ENCODE measurements at places on chromosomes 12 and 14.

- DNase-seq = no peak
Measured at GRCh38 chr12:66090157-66090556, 40.4 kb downstream of the LLPH start.

- DNase-seq = no peak
Measured at GRCh38 chr14:68230950-68231717, 411.6 kb downstream of the RAD51B start.

DNA sequence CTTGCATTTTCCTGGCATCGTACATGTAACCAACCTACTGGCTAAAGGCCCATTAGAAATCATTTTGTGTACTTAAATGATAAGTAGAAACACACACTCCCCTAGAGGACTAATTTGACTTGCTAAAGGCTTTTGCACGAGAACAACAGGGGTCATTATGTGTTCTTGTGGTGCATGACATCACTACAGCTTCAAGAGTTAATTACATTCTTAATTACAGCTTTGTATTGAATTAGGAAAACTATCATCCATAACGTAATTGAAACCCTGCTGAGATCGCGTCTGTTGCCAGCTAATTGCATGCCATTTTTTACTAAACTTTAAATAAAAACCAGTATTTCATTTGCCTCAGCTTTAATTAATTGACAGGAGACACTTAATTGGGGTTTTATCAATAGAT lies 51.4 kb downstream of the TMEM132C start:
- DNase-seq = no peak

- no peak for DNase-seq
Measured at GRCh38 chr14:54048311-54048710, 91.7 kb upstream of the BMP4 start.

GRCh38 chr14:24403294-24403998 lies 4.6 kb downstream of the NYNRIN start:
- no peak for DNase-seq

DNA sequence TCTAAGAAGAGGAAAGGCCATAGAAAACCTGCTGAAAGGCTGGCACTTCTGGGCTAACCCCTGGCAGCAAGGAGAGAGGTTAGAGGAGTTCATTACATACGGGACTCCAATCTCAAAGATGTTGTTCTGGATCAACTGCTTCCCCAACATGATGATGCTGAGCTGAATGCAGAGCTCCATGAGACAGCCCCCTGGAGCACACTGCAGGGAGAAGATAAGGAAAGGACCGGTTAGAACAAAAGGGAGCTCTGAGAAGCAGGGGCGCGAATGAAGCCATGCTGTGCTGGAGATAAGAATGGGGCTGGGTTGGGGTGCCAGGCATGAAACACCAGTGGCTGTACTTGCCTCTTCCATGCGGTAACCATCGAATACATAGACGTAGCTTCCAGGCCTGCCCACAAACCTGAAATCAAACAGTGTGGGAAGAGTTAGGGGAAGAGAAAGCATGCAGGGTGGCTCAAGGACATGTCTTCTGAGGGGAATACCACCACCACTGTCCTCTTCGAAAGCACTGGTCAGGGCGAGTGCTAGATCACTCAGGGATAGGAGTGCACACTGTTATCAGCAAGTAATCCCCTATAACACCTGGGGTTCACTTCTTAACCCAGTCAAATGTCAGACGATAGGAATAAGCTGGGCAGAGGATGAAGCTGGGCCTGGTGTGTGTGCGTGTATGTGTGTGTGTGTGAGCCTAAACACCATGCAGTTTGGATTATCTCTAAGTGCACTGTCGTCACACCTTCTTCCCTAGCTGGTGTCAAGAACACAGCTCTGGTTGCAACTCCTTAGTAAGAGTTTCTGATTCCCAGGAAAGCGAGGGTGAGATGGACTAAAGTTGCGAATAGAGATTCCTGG lies 180.9 kb downstream of the NTF3 start:
- no peak for DNase-seq

DNA sequence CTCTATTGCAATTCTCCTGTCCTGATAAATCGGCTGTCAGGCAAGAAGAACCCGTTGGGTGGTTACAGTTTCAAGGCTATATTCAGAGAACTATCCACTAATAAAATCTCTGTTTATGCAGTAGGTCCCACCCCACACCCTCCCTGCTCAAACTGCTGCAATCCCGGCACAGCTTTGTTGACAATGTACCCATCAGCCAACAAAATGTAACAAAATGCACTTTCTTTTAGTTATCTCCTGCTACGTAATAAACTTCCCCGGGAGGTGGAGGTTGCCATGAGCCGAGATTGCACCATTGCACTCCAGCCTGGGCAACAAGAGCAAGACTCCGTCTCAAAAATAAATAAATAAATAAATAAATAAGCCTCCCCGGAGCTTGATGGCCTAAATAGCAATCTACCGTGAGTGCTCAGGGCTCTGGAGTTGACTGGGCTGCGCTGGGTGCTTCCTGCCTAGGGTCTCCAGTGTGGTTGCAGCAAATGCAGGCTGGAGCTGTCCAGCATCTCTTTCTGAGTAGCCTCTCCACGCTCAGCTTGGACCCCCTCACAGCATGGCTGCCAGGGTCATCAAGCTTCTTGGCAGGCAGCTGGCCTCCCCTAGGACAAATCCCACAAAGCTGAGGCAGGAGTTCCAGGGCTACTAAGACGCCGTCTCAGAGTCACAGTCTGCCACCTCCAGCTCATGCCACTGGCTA lies 43.2 kb upstream of the FBRSL1 start:
- DNase-seq = no peak

GRCh38 chr12:98328467-98328866 lies 186.9 kb upstream of the TMPO start:
- DNase-seq = no peak

All from stimulated activated CD4-positive, alpha-beta T cell treated with anti-CD3 and anti-CD28 coated beads, TNF-alpha, amount 100 ng/mL, for 4 hours (primary cell).